ENCODE measurements at places on chromosomes 16 and 17. TPM values are rescaled to one million over a fixed set of nuclear protein-coding genes. Genes with fewer than 3 reads are reported as not detected.

GRCh38 chr17:70171159-70171558, 1.8 kb downstream of the KCNJ2 start:
- no peak for DNase-seq
- no peak overlapping the region for H3K27ac ChIP-seq
- no peak overlapping the region for H3K4me3 ChIP-seq
- H3K36me3 ChIP-seq: no peaks in the 10 kb centered on the region
- H3K4me1 ChIP-seq: peaks cover 5% of the 10 kb centered on the region

- H3K36me3 ChIP-seq: no peaks in the 10 kb centered on the region
- peaks cover 49% of the 10 kb centered on the region for H3K4me1 ChIP-seq
- no peak for DNase-seq
Observed at GRCh38 chr17:50265690-50266315, 8.5 kb upstream of the TMEM92 start.

- no peak overlapping the region for H3K27ac ChIP-seq
- DNase-seq: no peak
- no peaks in the 10 kb centered on the region for H3K4me1 ChIP-seq
Observed at GRCh38 chr16:72162105-72162692, 9.8 kb downstream of the PMFBP1 start.

DNA sequence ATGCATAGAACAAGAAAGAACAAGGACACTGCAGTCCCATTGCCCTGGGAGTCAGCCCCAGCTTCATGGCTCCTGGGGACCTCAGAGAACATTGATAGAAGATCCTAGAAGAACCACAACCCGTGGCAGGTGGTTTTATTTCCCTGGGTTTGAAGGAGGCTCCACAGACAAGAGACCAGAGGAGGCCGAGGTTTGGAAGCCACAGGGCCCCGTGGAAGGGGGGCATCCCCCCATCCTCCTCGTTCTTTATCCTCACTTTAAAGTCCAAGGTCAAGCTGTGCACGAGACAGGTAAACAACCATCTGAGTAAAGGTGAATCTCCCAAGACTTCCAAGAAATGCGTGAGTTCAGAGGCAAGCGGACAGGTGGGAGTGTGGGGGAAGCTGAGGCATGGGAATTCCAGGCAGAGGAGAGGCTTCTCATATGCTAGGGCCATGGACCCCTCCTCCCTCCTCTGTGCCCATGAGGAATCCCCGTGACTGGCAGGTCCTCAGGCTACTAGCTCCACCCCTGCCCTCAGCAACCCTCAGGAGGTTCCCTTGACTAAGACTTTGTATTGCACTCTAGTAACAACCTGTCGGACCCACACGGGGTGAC, 849 bp upstream of the SULT1A1 start:
- peaks cover 3% of the 10 kb centered on the region for H3K4me1 ChIP-seq
- H3K36me3 ChIP-seq: no peaks in the 10 kb centered on the region
- no peak for DNase-seq
- H3K27ac ChIP-seq: peak overlapping the region; percentile 4
- no peaks in the 10 kb centered on the region for H3K27me3 ChIP-seq

DNA sequence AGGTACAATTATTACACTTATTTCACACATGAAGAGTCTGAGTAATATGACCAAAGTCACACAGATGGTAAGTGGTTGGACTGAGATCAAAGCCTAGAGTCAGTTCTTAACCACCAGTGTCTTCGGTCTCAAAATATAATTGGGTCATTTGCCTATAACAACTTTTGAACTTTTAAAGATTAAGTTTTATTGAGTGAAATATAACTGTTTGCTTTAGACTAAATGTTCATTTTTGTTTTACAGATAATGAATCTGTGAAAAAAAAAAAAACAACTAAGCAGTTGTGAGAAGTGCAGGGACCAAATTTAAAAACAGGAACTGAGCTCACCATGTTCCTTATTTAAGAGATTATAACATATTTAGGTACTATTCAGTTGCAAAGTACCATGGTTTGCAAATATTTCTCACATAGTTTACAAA, 150.1 kb downstream of the ITFG1 start:
- no peaks in the 10 kb centered on the region for H3K27me3 ChIP-seq
- no peak overlapping the region for H3K27ac ChIP-seq
- no peak overlapping the region for H3K4me3 ChIP-seq

EPX gene
- not detected for total RNA-seq
